ENCODE measurements at places on chromosomes 2 and 18.

- no peak for DNase-seq
Measured at GRCh38 chr2:185607945-185608344, 130.7 kb upstream of the FSIP2 start.

- no peak for DNase-seq
Measured at GRCh38 chr2:128180031-128180430, 89.0 kb downstream of the UGGT1 start.

DNA sequence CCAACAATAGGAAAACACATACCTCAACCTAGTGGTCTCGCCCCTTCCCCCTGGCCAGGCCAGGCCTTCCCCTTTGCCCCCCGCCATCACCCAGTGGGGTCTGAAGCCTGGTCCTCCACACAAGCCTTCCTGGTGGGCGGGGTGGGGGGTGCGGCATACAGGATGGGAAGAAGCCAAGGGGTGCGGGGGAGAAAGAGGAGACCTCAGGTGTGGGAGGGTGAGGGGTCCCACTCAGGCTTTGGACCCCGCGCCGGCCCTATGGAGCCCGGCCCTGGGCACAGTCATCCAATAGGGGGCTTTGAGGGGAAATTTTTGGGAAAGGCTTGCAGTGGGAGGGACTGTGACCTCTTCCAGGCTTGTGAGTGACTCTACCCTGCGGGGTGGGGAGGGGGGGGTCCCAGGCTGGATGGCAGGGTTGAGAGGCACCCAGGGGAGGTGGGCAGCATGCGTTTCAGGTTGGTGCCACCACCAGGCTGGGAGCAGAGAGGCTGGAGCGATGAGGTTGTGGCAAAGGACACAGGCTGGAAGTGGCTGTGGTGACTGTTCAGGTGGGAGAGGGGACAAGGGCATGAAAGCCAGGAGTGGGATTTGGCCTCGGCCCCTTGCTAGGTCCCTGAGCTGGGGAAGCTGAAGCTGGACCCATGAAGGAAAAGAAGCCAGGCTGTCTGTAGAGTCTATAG lies 1.3 kb downstream of the SLC66A3 start:
- no peak for DNase-seq

- DNase-seq: no peak
Measured at GRCh38 chr2:55200416-55200815, 31.7 kb downstream of the CLHC1 start.

DNA sequence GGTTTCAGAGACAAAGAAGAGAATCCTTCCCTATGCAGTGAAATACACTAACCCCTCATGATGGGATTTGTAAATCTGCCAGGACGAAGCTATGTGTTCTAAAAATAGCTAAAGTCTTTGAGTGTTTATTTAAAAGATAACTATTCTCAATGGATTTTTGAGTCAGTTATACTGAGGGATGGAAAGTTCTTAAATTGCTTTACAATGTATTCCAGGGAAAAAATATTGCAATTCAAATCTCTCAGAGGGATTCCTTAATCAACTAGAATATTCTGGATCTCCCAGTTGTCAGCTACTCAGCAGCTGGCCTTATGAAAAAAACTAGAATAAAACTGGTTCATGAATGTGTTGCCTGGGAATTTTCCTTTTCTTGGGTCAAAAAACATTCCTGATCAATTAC lies 312.4 kb downstream of the PLCL1 start:
- no peak for DNase-seq

- DNase-seq: no peak
Measured at GRCh38 chr2:147133286-147133908, 711.4 kb upstream of the ACVR2A start.

- DNase-seq: no peak
Measured at GRCh38 chr2:231395188-231396057, at the start of gene B3GNT7. Gene B3GNT7, plus strand, starts transcription at chr2:231395710. Its CDS starts 94 bp downstream, at chr2:231395804.

- DNase-seq: no peak
Measured at GRCh38 chr2:174606336-174606735, 8.7 kb upstream of the WIPF1 start.
